SK-MEL-5 (cell line): ENCODE measurements at places on chromosomes 6 and 20. TPM values are rescaled to one million over a fixed set of nuclear protein-coding genes. Genes with fewer than 3 reads are reported as not detected.

The GABRR1 gene
- total RNA-seq, result not detected in 2 replicates

The TGM3 gene
- not detected in 2 replicates for total RNA-seq

The MED23 gene
- 22.9 TPM in 2 replicates for total RNA-seq

The BPIFA1 gene
- total RNA-seq, result not detected in 2 replicates

The ROMO1 gene
- 250 and 273 TPM in 2 replicates for total RNA-seq

The MMP24 gene
- total RNA-seq, result 0.24 and 0.32 TPM in 2 replicates
